ENCODE measurements at places on chromosomes 16 and 17.

DNA sequence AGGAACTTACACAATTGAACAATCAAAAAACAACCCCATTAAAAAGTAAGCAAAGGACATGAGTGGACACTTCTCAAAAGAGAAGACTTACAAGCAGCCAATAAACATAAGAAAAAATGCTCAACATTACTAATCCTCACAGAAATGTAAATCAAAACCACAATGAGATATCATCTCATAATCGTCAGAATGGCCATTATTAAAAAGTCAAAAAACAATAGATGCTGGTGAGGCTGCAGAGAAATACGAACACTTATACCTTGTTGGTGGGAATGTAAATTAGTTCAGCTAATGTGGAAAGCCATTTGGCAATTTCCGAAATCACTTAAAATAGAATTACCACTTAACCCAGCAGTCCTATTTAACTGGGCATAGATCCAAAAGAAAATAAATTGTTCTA is 301.9 kb upstream of the KCNJ16 start:
- DNase-seq: no peak

- no peak for DNase-seq
Measured at GRCh38 chr17:19494961-19495806, 38.5 kb upstream of the SLC47A1 start.

GRCh38 chr17:77420804-77421629 is 280.2 kb downstream of the SEC14L1 start:
- DNase-seq: peak; percentile 84

DNA sequence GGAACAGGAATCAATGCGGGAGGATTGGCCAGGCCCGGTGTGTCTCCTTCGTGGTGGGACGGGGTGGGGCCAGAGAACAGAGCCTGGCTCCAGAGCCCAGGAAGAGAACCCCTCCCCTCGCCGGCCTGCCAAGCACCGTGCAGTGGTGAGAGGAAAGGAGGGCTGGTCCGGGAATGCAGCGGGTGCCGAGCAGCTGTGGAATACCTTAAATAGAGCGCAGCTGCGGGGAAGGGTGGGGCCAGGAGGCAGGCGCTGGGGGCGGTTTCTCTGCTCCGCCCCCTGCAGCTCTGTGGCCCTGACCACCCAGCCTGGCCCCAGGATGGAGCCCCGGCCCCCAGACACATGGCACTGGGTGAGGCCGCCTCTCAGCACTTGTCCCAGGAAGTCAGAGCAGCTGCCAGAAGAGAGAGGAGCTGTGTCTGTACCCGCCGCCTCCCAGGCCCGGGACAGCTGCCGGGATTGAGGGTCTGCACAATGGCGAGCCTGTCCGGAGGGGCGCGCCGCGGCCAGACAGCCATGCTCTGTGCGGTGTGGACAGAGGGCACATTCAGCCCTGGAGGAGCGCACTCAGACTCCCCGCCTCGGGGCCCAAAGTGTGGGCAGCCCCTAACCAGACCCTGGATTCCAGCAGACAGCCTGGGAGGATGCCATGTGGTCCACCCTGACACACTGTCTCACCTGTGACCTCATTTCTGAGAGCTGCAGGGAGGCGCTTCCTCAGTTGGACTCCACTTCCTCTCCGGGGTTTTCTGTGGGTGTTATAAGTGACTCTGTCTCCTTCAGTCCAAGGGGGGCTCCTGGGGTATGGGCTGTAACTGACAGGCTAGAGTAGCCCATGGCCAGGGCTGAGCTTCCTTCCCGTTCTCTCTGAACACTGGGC is 268.8 kb downstream of the SEC14L1 start:
- DNase-seq: no peak

DNA sequence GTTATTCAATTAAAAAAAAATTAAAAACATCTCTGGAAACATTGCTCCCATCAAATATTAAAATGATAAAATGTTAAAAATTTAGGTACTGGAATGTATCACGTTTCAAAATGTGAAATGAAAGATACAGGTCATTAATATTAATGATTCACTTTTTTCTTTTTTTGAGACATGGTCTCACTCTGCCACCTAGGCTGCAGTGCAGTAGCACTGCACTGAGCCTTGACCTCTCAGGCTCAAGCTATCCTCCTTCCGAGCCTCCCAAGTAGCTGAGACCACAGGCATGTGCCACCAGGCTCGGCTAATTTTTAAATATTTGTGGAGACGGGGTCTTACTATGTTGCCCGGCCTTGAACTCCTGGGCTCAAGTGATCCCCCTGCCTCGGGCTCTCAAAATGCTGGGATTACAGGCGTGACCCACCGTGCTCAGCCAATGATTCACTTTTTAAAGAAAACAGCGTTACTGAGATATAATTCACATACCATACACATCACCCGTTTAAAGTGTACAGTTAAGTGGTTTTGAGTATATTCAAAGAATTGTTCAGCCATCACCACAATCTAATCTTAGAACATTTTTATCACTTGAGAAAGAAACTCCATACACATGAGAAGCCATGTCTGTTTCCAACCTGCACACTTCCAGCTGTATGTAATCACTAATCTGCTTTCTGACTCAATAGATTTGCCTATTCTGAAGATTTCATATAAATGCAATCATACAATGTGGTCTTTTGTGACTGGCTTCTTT is 19.1 kb upstream of the NETO2 start:
- no peak for DNase-seq

DNA sequence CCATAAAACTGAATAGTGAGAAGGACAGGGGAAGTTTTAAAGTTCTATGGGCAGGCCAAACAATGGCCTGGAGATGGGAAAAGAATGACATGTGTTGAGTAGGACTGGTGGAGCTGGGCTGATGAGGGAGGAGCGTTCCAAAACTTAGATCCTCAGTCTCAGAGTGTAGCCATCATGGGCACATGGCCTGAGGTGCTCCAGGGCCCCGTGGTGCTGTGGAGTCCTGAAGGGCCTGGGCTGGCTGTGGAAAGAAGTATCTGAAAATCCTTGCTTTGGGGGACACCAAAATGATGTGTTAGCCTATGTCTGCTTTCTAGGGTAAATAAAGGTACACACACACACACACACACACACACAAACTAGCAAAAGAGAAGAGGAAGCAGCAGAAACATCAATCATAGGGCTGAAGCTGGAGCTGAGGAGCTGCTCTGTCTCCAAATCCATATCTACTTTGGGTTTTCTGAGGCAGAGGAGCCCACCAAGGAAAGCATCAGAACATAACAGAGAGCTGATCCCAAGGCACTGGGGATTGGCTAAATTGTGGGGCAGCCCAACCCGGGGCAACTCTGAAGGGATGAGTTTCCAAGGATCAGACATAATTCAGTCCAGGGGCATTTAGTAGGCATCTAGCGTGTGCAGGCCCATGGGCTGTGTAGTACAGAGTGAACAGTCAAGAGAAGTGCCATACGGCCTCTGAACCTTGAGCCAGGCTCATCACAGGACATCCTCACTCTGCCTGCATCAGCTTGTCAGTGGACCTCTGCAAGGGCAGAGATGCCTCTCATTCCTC is 85.2 kb downstream of the C16orf78 start:
- no peak for DNase-seq

- DNase-seq: no peak
Measured at GRCh38 chr16:3863587-3863986, 16.9 kb downstream of the CREBBP start.

- DNase-seq: no peak
Measured at GRCh38 chr16:68070806-68071517, 14.2 kb upstream of the NFATC3 start.

DNA sequence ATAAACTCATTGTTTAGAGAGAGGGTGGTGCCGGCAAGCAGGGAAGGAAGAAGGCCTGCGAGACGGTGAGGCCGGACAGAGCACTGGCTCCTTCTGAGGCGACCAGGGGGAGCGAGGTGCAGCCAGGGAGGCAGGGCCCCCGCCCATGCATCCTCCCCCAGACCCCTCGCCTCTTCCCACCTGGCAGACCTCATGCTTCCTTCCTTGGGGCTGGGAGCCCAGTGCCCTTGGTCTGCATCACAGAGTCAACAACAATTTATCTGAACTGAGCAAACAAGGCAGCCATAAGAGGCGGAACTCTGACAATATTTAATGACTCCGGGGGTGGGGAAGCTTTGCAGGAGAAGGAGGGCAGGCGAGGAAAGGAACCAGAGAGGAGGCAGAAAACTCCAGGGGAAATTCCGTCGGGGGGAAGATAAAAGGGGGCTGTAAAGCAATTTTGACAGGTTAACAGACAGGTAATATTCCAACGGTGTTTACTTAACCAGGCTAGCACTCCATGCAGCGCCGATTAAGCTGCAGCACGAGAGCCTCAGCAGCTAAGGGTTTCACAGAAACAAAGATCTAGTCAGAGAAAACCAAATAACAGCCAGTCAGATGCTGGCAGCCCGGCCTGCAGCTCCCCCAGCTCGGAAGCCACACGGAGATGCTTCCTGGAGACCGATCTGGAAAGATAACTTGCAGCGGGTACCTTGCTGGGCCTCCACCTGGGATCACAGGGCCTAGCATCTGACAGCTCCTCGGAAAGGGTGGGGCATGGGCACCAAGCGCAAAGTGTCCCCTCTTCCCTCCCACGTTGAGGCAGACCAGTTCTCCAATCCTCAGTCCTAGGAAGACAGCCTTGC is 398.2 kb downstream of the SOX9 start:
- DNase-seq: no peak

DNA sequence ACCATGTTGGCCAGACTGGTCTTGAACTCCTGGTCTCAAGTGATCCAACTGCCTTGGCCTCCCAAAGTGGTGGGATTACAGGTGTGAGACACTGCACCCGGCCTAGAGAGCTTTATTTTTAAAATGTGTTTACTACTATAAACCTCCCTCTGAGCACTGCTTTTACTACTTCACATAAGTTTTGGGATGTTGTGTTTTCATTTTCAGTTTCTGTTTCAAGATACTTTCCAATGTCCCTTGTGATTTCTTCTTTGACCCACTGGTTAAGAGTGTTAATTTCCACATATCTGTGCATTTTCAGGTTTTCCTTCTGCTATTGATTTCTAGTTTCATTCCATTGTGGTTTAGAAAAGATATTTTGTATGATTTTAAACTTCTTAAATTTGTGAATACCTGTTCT is 74.4 kb downstream of the NETO2 start:
- DNase-seq: no peak

- DNase-seq: no peak
Measured at GRCh38 chr17:80247561-80247960, 13.1 kb upstream of the RNF213 start.

DNA sequence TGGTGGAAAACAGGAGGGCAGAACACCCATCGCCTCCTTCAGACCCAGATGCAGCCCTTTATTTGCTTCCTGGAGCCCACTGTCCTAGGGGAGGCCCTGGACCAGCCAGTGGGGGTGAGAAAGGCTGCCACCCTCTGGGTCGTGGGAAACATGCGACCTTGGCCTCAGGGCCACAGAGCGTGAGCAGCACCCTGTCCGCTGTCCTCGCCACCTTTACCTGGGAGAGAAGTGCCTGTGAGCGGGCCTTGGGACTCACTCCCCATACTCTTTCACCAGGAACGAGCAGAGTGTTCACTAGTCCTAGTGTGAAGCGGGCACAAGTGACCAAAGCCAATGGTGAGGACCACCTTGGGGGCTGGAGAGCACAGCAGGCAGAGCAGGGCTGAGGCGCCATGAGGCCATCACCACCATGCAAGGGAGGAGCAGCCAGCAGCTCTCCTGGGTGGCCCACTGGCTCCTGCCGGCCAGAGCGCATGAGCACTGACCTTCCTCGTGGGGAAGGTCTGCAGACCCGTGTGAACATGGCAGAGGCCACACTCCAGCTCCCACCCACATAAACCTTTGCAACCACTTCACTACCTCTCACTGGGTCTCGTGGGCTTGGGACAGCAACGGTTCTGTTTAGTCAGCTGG is 8.5 kb downstream of the SMCR8 start:
- no peak for DNase-seq

DNA sequence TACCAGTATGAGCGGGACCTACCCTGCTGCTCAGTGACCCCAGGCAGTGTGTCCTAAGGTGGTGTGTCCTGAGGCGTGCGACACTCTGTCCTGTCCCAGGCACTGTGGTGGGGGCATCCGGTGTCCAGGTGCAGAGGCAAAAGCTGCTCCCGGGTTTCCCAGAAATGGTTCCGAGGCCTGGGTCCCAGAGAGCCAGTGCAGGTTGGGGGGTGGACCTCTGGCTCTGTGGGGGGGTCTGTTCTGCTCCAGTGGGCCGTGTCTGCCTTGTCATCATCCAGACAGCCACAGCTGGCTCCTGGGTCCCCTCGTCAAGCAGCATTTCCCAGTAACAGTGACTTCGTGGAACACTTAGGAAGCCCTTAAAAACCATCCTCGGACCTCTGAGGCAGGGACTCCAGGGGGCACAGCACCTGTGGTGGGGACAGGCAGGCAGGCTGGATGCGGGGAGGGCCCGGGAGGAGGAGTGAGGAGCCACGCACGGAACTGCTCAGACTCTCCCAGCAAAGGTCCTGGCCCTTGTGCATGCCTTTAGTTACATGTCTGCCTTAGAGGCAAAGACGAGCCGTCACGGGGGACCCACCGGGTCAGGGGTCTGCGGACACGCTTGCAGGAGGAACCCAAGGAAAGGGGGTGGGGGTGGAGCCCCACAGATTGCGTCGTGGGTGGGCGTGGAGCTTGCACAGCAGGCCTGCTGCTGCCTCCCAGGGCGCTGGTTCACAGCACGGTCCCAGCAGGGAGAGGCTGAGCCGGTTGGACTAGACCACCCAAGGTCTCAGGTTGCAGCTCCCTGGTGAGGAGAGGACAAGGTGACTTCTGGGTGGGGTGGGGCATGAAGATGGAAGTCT is 5.6 kb downstream of the SLC16A3 start:
- DNase-seq: no peak

DNA sequence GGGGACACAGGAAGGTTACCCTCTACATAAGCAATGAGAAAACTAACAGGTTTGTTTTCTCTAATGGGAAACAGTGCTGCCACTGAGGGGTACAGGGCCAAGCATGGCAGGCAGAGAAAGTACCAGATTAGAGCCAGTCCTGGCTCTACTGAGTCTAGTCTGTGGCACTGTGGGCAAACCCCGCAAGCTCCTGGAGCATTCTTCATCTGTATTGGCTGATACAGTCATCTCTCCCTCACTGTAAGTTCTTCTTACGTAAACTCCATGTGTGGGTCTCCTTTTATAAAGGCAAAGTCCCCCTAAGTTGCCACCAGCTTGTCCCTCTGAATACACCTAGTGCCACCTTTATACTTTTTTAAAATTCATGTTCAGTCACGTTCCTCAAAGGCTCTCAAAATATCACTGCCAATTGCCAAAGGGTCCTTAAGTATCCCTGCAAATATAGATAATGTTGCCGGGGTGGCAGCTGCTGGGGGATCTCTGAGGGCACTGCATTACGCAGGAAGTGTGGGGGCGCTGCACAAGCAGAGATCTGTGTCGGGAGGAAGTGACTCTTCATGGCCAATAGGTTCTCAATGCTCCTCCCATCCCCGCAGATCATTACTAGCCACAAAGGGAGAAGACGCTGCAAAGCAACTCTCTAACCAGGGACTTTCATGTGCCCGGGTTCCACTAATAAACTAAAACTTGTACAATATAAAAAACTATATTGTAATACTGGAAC is 18.8 kb downstream of the XPO6 start:
- peak; percentile 57 for DNase-seq

DNA sequence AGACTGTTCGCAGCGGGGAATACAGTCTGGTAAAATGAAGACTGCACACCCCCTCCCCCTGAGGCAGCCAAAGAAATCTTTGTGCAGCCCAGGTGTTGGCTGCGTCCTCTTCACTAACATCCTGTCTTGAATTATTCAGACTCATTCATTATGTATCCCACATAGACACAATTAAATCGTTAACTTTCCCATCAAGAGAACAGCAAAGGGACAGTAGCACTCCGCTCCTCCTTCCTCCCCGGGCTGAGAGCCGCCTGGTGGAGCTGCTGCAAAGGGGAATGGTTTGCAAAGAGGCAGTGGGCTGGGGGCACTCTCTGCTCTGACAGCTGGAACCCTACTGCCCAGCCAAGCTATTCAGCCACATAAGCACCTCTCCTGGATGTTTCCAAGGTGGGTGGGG is 290.0 kb upstream of the SOX9 start:
- DNase-seq: no peak
